ENCODE measurements at places on chromosomes 7 and 10.
A peak's percentile ranks its signal among the peaks of the same experiment; 100 is the strongest.

- no peak for DNase-seq
These were observed 1092.4 kb downstream of the LRMDA start for GRCh38 chr10:76523791-76524351.

GRCh38 chr10:95475827-95476468 is 85.2 kb downstream of the SORBS1 start:
- no peak for DNase-seq

- DNase-seq, result no peak
These were observed 93.6 kb upstream of the SDK1 start for GRCh38 chr7:3207387-3207902.

DNA sequence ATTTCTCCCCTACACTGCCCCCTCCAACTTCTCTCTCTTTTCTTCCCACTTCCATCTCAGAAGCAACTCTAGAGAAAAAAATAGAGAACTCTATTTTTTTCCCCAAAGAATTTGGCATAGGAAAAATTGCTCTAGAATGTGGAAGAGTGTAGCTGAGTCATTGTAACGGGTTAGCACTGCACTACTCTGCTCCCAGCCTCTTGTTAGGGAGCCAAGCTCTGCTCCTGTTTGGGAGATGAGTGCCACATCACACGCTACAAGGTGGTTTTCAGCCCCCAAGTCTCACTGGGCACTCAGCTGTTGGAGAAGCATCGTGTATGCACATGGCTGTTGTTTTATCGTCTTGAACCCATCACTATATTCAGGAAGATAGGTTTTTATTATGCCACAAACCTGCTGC is 136.4 kb downstream of the BMPER start:
- no peak for DNase-seq

- no peak for DNase-seq
These were observed 26.2 kb upstream of the FRMD4A start for GRCh38 chr10:14356921-14357320.

DNA sequence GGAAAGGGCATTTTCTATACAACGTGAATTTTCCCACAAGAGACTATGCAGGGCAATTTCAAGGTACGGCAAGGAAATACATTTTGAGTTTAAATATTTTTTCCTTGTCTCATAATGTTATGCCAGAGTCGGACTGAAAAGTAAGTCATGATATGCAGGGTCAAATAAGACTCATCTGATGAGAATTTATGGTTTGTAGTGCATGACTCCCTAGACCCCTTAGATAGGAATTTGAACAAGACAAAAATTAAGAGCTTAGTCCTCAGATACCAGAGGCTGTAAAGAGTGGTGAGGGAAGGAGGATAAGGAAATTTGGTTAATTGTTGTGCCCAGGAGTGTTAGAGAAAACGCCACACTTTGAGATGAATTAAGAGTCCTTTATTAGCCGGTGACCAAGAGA is 616.6 kb downstream of the XPNPEP1 start:
- DNase-seq, result no peak

- DNase-seq, result no peak
These were observed 396.4 kb upstream of the STEAP1 start for GRCh38 chr7:89757910-89758309.

DNA sequence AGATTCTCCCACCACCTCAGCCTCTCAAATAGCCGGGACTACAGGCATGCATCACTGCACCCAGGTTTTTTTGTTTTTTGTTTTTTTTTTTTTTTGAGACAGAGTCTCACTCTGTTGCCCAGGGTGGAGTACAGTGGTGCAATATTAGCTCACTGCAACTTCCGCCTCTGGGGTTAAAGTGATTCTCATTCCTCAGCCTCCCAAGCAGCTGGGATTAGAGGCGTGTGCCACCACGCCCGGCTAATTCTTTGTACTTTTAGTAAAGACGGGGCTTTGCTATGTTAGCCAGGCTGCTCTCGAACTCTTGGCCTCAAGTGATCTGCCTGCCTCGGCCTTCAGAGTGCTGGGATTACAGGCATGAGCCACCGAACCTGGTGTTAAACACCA is 107.5 kb upstream of the KIF5B start:
- DNase-seq, result no peak

DNA sequence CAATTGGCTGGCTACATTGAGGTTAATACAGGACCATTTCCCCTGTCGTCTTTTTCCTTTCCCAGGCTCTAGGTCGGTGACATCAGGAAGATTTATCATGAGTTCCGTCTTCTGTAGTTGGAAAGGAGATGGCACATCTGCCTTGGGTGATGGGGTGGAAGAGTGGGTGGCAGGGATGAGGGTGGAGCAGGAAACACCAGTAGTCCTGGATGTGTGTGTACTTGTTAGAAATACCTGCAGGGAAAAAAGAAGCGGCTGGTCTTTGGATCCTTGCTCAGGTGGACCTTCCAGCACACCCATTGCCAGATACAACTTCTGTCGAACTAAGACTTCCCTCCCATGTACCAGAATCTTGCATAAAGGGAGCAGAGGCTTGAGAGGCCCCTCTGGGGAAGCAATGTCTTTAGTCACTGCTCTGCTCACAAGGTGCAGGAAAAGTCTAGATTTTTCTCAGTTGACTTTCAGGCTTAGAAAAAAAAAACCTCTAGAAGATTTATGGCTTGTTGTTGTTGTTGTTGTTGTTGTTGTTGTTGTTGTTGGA is 516.8 kb upstream of the GALNT17 start:
- no peak for DNase-seq

DNA sequence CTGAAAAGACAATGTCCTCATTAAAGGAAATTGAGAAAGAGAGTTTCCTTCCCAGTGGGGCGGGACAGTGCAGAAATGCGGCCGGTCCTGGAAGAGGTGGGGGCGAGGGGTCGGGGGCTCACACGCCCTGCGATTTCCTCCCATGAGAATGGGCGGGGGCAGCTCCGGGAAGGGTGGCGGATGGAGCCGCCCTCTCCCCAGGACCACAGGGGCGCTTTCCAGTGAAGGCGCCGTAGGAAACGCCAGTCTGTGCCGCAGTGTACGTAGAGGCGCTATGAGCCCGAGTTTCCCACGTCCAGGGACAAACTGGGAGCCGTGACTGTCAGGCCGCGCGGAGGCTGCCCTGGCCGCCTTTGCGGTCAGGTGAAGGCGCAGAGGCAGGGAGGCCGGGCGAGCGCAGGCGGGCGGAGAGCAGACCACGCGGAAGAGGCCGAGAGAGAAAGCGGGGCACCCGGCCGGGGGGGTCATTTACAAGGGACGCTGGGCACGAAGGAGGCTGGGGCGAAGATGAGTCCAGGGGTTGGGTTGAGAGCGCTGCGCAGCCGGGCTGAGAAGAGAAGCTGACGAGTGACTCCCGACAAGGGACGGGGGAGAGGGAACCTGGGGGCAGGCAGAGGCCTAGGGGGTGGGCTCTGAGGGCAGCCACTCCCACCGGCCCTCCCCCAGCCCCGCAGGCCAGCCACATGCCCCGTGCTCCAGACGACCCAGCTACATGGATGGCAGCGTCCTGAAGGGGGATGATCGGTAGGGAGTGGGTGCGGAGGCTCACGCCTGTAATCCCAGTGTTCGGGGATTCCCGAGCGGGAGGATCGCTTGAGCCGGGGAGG is 45.0 kb downstream of the ALOX5 start:
- peak; percentile 23 for DNase-seq

GRCh38 chr10:28794986-28795385 is 117.7 kb downstream of the BAMBI start:
- DNase-seq, result no peak

DNA sequence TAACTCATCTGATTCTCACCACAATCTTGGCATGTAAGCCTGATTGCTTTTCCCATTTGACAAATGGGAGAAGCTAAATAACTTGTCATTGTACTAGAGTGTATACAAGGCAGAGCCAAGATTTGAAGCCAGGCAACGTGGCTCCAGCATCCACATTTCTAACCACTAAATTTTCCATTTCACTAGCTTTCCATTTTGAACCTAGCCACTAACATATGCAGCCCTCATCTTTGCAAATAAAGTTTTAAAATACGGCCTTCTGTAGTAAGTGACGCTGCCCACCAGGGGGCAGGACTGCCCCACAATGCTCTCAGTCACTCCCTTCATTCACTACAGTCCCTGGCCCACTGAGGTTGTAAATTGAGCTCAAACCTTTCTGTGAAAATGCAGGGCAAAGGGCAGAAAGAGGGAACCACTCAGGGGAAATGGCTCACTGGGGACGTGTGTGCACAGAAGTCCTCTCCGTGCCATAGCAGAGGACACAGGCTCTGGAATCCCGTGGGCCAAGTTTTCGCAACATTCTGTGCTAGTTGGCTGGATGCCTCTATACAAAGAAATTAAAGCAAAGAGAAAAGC is 315.7 kb downstream of the TNS3 start:
- DNase-seq, result no peak

- DNase-seq, result no peak
These were observed 69.7 kb upstream of the CAMK2B start for GRCh38 chr7:44395067-44395466.

DNA sequence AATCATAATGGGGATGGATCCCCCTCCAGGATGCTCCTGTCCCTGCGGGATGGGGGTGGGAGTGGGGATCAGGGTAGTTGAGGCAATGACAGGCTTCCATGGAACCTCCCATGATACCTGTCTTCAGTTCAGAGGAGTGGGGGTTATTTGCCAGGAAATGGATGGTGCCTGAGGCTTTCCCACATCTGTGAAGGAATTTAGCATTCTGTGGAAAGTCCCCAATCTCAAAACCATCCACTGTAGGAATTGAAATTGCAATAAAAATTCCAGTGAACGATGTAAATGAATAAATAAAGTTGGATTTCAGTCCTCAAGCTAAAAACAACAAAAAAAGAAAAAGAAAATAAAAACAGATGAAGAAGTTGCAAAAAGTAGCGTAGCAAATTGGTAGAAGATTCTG is 81.9 kb downstream of the CHRM2 start:
- DNase-seq, result no peak

- no peak for DNase-seq
These were observed 250.3 kb upstream of the NFE2L3 start for GRCh38 chr7:25901658-25902057.

DNA sequence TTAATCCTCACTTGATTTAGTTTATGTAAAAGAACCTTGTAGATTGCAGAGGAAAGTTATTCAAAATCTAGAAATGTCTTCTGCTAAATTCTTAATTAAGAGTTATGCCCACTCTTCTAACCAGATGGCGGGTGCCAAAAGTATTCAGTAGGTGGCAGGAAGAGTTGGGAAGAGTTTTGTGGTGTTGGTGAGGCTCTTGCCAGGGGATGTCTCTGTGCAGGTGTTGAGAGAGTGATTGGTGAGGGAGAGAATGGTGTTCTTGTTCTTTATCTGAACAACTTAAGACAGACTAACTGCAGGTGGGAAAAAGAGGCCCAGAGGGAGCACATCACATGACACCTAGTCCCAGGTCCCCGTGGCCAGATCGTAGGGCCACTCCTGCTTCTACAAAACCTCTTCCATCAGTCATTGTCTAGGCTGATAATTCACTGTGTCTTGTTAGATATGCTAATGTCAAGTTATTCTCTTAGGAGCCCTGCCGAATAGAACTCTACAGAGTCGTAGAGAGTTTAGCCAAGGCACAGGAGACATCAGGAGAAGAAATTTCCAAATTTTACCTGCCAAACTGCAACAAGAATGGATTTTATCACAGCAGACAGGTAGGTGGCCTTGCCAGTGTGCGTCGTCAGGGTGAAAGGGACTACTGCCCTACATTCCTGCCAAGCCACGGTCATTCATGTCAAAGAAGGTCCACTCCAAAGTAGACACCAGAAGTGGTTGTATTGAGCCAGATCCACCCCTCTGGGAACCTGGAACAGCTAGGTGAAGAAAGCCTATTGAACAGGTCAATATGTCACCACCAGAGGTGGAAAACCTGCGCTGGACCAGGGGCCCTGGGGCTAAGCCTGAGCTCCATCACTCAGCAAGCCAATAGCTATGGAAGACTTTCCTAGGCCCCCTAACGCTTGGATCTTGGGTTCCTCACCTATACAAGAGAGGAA is 3.4 kb downstream of the IGFBP1 start:
- DNase-seq, result no peak

DNA sequence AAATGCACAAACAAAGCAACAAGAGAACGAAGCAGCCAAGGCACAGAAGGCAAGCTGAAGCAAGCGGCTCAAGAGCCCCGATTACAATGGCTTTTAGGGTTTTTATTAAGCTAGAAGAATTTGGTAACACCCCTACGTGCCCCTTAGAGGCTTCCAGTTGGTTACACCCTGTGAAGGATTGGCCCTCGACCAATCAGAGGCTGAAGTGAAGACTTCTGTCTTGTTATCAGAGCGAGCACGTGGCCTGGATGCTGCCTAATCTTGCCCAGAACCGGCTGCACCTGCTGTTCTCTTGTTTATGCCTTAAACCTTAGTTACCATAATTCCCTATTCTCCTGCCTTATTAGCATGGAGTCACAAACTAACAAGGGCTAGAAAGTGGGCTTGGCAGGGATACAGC is 21.4 kb downstream of the KCNK18 start:
- no peak for DNase-seq

DNA sequence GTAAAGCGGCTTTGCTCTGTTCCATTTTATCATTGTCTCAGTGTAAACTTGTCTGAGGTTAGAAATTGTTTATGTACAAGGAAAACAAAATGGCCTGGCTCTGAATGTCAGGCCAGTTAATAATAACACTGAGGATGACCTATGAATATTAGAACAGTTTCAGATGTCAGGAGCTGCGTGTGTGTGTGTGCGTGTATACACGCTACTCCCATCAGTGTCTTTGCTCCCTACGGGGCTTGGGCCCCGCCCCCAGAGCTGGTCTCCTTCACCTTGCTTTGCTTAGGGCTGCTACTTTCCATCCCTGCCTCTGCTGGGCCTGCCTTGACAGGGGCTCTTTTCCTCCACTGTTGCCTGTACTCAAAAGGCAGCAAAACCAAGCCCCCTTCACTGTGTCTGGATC is 142.3 kb upstream of the BET1 start:
- DNase-seq, result no peak

DNA sequence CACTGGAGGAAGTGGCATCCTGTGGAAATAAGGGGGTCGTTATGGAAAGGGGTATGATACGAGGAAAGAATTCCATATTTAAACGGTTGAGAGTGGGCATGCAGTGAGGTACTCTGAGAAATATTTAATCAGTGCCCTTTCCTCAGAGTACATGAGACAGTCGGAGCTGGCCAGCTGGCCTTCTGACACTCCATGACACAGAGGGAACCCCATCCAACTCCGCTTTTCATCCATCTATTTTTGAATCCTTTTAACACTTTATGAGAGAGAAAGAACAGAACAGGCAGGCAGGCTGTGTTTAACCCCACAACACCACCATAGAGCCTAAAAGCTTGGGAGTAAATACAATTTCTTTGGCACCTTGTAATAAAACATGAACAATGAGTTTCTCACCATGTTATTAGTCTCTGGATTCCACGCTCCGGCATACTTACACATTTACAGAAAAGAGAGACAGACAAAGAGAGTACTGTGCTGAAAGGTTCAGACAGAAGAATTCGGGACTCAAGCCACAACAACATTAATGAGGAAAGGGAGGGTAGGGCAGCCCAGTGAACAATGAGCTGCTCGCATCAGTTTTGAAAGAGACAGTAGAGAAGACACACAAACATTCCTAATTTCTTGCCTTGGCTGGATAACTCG is 124.2 kb upstream of the PDLIM1 start:
- DNase-seq, result no peak

- no peak for DNase-seq
These were observed 40.7 kb downstream of the AVL9 start for GRCh38 chr7:32536016-32536415.

GRCh38 chr10:12841826-12842225 is 159.7 kb downstream of the CCDC3 start:
- no peak for DNase-seq

GRCh38 chr7:139873593-139874301 is 44.7 kb downstream of the TBXAS1 start:
- DNase-seq, result no peak

- DNase-seq, result no peak
These were observed 28.5 kb upstream of the CSGALNACT2 start for GRCh38 chr10:43109671-43110249.

GRCh38 chr10:97937928-97938327 is 88.3 kb downstream of the GOLGA7B start:
- DNase-seq, result no peak

- DNase-seq, result no peak
These were observed 31.5 kb downstream of the CHCHD3 start for GRCh38 chr7:133050200-133050995.
